ENCODE measurements at places on chromosomes 7 and 10.
A peak's percentile ranks its signal among the peaks of the same experiment; 100 is the strongest.

DNA sequence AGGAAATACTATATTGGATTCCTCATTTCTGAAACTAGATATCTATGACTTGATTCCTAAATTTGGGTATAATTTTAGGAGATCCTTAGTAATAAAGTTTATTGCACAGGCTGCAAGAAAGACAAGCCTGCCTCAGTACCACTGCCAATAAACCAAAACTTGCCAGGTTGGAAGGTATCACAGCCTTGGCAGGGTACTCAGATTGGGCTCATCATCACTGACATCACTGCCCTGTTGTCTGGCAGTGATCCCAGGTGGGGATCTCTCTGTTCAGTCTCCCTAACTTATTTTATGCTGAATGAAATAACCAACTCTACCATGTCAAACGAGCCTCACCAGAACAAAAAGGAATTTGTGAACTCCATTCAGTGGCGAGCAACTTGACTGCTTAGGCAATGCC, 18.8 kb downstream of the FIGNL1 start:
- DNase-seq: no peak

DNA sequence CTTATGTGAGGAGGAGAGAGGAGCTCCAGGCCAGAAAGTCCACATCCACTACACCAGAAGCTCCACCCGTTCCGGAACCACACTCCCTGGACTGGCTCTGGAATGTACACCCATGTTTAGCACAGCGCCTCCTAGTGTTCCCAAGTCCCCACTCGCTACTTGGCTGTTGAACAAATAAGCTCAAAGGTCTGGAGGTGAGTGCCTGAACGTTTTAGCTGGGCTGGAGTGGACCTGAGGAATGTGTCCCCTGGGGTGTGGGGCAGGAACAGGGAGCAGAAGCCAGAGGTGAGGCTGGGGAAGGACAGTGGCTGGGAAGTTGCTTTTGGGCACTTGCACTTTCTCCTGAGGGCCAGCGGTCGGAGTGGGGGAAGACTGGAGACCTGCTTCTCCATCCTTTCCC, 164.1 kb upstream of the CDCA7L start:
- peak; percentile 71 for DNase-seq

GRCh38 chr7:55526770-55527169, 45.5 kb downstream of the VOPP1 start:
- DNase-seq: peak; percentile 55

GRCh38 chr10:118958984-118959925, 70.3 kb upstream of the NANOS1 start:
- peak; percentile 48 for DNase-seq

- DNase-seq: no peak
Observed at GRCh38 chr10:101323495-101323894, 30.5 kb upstream of the BTRC start.

GRCh38 chr10:59047957-59048618, 128.4 kb upstream of the PHYHIPL start:
- DNase-seq: no peak

GRCh38 chr7:123184271-123184670, 15.5 kb downstream of the SLC13A1 start:
- DNase-seq: no peak

DNA sequence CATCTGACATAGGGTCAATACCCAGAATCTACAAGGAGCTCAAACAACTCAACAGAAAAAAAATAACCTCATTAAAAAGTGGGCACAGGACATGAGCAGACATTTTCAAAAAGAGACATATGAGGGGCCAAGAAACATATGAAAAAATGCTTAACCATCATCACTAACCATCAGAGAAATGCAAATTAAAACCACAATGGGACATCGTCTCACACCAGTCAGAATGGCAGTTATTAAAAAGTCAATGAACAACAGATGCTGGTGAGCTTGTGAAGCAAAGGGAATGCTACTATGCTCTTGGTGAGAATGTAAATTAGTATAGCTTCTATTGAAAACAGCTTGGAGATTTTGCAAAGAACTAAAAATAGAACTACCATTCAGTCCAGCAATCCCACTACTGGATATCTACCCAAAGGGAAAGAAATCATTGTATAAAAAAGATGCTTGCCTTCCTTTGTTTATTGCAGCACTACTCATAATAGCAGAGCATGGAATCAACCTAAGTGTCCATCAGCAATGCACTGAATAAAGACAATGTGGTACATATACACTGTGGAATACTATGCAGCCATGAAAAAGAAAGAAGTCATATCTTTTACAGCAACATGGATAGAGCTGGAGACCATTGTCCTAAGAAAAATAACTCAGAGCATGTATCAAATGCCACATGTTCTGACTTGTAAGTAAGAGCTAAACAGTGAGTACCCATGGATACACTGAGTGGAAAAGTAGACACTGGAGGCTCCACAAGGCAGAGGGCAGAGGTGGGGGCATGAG, 139.8 kb downstream of the ADARB2 start:
- DNase-seq: no peak

- no peak for DNase-seq
Observed at GRCh38 chr7:123502201-123502600, 32.2 kb downstream of the IQUB start.

DNA sequence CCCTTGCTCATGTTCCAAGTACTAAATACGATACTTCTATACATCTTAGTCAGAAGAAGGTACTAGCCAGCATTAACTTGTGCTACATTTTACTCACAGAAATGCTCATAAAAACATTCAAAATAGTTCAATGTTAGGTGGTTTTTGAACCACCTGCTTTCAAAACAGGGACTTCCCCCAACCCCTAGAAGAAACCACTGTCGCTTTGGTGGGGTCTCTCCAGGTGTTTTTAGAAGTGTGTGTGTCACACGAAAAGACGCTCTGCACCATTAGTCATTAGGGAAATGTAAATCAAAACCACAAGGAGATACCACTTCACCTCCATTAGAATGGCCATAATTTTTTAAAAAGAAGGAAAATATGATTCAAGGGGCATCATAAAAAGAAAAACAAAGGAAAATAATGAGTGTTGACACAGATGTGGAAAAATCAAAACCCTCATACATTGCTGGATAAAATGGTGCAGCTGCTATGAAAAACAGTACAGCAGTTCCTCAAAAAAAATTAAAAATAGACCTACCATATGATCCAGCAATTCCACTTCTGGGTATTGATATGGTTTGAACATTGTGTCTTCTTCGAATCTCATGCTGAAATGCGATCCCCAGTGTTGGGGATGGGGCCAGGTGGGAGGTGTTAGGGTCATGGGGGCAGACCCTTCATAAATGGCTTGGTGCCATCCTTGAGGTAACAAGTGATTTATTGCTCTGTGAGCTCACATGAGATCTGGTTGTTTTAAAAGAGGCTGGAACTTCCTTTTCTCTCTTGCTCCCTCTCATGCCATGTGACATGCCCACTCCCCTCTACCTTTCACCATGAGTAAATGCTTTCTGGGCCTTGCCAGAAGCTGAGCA, 74.2 kb downstream of the MALSU1 start:
- no peak for DNase-seq

DNA sequence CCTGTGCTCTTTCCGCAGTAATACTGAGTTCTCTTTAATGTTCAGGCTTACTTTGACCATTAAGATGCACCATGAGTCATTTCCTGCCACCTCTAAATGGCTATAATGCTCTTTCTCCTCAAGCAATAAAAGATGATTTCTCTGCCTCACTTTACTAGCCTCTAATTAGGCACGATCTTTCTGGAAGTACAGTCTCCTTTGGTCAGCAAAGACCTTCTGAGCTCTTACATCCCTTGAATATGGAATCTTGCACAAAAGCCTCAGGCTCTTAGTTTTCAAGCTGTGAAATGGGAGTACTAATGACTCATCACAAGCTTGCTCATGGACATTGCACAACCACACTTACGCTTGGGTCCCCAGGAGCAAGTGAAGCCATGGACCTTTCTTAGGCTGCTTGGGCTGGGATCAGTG, 85.9 kb downstream of the FRMD4A start:
- DNase-seq: no peak

- DNase-seq: no peak
Observed at GRCh38 chr7:112370436-112370835, 79.8 kb upstream of the IFRD1 start.

DNA sequence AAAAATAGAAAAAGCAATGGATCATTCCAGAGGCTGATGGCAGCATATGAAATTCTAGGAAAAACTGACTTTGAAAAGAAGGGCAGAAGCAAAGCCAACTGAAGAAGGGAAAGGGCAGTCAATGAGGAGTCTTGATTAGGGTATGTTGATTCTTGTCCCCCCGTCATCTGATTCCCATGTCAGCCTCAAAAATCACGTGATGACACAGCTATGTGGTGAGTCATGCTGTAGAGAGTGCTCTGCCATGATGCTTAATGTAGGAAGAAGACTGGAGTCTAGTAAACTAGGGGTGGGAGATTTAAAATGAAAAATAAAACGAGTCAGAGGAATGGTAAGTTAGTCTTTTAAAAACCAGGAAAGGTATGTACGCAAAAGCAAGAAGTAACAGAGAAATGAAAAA, 3.9 kb upstream of the POU6F2 start:
- DNase-seq: no peak

DNA sequence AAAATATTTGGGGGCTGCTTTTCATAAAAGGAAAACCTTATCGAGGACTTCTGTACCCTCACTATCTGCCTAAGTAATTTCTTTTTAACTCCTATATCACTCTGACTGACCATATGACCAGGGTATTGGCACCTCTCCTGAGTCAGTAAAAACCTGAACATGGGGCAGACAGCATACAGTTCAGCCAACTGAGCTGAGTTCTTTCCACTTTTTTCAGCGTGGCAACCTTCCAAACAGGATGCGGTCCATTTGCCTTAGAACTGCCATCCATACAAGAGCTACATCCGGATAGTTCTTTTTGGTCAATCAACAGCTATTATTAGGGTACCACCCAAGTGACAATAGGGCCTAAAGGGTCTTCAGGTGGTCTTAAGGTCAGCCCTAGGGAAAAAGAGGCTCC, 122.6 kb downstream of the MARCHF5 start:
- no peak for DNase-seq

DNA sequence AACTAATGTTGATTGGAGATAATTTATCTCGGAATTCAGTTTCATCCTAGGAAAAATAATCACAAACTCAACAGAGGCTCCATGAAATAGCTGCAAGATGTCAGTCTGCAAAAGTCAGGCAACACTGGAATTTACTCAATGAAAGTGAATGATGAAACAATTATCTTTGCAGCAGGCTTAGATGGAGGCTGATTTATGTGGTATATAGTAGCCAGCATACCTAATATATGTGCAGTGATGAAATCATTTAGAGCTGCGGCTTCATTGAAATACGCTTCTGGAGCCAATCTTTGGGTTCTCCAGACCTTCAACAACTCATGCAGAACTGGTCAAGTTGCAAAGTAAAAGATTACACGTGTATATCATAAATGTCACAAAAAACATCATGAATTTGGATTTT, 113.3 kb downstream of the ITGA8 start:
- no peak for DNase-seq

DNA sequence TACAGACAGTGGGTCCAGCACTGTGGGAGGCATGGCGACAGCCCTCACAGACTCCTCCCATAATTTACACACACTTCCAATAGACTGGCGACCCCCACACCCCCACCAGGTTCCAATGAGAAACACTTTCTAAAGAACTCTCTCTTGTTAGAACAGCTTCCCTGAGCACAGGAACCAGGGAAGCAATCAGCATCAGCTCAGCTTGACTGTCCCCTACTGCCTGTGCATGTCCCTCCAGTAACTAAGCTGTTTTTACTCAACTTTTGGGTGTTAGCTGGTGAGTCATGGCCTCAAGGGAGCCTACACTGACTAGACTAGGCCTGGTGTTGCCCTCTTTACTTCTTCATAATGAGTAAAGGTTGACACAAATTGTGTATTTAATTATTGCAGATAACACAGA, 32.6 kb upstream of the HERPUD2 start:
- no peak for DNase-seq

GRCh38 chr7:81004098-81004497, 85.2 kb upstream of the SEMA3C start:
- no peak for DNase-seq

DNA sequence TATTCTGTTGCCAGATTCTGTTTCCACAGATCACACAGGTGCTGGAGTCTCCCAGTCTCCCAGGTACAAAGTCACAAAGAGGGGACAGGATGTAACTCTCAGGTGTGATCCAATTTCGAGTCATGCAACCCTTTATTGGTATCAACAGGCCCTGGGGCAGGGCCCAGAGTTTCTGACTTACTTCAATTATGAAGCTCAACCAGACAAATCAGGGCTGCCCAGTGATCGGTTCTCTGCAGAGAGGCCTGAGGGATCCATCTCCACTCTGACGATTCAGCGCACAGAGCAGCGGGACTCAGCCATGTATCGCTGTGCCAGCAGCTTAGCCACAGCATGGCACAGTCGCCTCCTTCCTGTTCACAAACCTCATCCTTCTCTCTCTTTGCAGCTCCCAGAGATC, 237.5 kb upstream of the PRSS1 start:
- DNase-seq: no peak

All from ELF-1 (cell line).